ENCODE measurements at places on chromosomes 4 and X.

GRCh38 chr4:121934635-121935034, 17.2 kb downstream of the TRPC3 start:
- DNase-seq, result no peak

DNA sequence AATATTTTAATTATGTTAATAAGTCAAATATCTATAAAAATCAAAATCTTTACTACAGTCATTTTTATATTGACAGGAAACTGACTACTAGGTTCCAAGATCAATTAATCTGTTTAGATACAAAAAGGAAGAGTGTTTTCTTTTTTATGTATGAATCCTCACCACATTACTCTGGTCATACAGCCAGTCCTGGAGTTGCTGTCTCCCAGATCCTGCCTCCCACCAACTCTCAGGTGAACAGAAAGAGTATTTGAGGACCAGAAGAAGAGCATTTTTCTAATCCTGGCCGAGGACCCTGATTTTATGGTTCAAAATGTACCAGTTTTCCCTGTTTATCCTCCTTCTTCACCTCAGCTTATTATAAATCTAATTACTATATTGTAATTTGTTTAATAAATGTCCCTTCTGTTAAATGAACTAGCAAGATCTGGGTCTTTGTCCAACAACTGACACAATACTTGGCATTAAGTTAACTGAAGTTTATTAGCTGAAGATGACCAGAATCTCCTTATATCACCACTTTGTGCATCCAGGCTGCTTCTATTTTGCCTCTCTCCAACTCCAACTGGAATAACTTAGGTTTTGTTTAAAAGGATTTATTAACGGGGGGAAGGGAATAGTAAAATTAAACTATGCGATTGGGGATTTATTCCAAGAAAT, 224.4 kb upstream of the PCDH7 start:
- no peak for DNase-seq

DNA sequence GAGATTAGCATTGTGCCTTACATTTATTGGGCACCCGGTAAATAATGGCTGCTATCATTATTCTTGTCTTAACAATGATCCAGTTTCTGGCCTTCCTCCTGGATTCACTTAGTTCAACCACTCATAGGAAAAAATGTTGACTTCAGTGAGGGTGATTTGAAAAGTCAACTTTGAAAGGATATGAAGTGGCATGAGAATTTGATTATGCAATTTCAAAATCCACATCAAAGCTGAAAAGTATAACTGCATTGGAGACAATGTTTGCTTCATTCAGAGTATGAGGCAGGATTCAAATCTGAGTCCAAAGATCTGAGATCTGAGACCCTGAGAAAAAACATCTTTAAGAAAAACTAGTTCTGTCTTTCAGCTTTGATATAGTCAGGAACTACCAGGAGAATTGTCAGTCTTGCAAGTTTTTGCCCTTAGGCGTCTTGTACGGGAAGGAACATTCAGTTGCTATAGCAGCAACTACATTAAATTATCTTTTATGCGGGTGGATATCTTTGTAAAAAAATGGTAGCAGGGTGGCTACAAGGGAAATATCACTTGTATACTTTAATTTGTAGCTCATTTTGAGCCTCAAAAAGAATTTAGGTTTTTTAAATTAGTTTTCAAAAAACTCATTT, 587.5 kb upstream of the LCORL start:
- no peak for DNase-seq

- no peak for DNase-seq
Observed at GRCh38 chr4:176548571-176548970, 228.8 kb downstream of the SPCS3 start.

DNA sequence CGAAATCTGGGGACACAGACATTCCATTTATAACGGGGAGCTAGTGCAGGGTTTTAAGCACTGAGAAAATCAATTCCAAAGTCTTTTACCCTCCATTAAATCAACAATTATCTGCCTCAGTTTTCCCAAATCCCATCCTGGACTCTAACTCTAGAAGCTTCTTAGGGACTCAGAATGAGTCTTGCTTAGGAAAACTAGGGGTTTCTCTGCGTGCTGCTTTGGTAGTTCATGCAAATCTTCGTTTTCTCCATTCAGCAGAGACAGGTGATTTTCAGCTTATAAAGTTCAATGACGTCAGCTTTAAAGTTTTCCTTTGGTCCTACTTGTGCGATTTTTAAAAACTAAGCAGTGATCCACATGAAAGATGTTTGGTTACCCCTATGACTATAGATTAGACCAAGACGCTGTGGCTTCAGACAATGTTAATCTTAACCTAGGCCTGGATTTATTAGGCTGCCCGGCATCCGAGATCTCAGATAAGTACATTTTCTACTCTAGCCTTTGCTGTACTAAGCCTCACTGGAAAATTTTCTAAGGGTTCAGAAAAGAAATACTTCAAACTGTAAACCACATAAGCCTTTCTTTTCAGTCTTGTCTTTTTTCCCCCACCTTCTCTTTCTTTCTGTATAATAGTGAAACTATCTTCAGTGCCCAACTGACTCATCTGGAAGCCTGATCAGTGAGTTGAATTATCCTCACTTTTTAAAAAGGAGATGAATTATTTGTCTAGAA, 121.4 kb upstream of the GATB start:
- no peak for DNase-seq

DNA sequence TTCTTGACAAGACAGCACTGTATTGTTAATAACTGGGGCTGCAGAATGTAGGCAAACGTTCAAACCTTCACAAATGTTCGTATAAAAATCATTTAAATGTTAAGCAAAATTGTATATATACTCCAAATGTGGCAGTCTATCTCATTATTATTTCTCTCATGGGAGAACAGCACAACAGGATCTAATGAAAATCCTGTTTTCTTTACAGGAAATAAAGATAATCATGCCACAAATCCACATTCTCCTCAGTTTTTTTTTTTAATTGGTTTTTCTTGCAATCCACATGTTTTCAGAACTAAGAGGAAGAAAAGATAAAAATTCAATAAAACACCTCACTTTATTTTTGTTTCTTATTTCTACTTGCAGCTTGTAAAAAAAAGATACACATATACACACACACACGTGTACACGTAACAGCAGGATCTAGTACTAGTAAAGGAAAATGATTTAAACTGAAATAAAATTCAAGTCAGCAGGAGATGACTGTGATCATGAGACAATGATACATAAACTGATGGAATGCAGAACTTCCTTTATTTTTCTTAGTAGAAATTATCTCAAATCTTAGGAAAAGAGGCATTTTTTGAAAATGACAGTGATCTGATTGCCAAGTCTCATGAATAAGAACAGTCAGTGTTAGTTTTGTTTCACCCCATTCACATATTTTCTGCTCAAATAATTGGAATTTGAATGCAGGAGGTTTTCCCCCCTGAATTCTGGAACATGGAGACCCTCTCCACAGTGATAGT, 11.3 kb downstream of the APBB2 start:
- DNase-seq, result no peak

- no peak for DNase-seq
Observed at GRCh38 chrX:46587158-46587557, 13.6 kb downstream of the CHST7 start.

- no peak for DNase-seq
Observed at GRCh38 chrX:20217906-20218305, 48.8 kb downstream of the RPS6KA3 start.

DNA sequence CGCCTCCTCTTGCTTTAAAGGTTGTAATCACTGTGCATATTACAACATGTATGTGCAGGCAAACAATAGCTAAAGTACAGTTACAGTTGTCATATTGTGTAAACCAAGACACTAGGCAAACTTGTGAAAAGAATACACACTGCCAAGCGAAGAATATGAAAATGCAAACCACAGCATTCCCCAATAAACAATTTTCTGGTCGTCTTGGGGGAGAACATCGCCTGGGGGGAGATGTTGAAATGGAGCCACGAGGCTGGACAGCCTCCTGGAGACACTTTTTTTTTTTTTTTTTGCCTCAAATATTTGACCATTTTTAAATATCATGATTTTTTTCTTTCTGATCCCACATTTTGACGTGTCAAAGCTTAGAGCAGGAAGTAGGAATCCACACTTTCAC, 51.7 kb upstream of the PDLIM3 start:
- DNase-seq, result no peak

DNA sequence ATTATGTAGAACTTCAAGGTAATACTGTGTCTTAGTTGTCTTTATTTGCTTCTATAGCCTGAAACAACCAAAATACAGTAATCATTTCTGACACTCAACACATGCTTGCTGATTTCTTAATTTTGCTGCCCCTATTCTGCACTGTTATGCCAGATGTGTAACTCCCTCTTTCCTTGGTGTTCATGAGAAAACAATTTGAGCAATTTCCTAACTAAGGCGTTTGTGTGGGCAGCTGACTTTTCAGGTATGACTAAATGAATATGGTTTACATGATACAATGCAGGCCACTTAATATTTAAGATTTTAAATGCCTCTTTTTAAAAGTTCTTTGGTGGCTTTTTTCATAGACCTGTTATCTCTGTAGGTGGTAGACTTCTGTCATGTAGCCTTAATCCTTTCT, 46.1 kb upstream of the CENPE start:
- no peak for DNase-seq

DNA sequence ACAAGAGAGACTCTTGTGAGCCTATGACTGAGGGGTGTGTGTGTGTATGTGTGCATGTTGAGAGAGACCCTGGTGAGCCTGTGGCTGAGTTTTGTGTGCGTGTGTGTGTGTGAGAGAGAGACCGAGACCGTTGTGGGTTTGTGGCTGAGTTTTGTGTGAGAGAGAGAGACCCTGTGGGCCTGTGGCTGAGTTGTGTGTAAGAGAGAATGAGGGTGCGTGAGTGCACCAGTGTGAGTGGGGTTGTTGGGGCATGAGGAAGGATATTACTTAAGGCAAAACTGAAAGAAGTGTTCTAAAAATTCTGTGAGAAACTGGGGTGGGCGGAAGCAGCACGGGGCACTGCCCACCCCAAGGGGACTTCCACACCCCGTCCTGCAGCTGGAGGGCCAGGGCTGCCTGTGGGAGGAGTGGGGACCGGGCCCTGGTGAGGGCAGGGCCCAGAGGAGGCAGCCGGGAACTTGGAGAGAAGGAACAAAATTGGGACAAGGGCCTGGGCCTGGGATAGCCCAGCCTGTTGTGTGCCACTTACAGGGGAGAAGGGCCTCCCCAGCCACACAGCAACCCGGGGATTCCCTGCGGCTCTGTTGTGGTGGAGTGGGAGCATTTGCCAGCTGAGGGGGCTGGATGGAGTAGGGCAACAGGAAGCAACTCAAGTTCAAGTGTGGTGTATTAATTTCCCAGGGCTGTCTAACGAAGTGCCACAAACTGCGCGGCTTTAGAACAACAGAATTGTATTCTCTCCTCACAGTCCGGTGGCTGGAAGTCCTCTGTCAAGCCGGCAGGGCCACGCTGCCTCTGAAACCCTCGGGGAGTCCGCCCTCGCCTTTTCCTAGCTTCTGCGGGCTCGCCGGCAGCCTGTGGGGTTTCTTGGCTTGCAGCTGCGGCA, 22.1 kb downstream of the TMEM131L start:
- no peak for DNase-seq

DNA sequence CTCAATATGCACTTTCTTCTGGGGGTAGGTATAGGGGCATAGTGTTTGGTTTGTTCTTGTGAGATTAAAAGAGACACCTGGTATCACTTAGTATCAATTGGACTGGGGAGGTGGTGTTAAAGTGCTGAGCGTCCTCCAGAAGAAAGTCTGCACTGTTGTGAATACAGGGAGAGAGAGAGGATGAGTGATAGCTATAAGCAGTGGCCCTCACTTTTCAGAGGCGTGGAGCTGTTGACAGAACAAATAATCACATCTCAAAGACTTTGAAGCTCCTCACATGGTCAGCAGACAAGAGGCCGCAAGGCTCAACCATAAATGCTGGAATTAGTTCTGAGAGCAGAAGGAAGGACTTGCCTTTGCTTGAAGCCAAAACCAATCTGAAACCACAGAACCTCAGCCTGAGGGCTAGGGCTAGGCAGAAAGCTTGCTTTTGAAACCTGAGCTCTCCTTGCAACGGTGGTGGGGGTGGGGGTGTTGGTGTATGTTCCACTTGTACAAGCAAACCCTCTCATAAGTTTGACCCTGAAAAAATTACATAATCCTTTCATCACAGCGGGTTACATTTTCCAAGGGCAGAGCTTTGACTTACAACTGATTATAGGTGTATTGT, 123.2 kb upstream of the SCML1 start:
- no peak for DNase-seq

DNA sequence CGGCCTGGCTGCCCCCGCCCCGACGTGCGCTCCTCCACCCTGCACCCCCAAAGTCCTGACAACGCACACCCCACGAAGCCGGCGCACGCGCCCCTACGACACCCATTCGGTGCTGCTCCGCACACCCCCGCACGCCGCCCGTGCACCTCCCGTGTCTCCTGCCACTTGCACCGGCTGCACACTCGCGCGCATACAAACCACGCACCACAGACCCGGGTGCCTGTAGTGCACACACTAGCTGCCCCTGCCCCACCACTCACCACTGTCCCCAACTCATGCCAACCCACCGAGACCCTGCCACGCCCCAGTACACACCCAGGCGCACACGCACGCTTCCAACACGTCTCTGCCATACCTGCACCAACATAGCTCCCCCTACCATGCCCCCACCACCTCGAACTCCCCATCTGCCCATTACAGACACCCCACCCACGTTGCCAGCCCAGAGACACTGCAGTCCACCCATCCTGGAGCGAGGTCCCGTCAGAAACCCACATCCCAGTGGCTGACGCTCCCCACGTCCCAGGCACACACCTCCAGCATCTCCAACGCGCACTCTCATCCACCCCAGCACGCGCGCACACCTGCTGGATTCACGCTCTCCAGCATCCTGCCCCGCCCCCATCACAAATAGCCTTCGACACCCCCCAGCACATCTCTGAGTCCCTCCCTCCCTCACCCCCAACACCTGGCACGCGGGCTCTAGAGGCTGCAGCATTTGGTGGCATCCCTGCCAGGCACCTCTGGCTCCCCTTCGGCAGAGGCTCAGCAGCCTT, 4.2 kb upstream of the DUSP9 start:
- no peak for DNase-seq

GRCh38 chr4:14415146-14415545, 587.1 kb upstream of the CPEB2 start:
- DNase-seq, result no peak
